ENCODE measurements at places on chromosomes 2 and 18.

DNA sequence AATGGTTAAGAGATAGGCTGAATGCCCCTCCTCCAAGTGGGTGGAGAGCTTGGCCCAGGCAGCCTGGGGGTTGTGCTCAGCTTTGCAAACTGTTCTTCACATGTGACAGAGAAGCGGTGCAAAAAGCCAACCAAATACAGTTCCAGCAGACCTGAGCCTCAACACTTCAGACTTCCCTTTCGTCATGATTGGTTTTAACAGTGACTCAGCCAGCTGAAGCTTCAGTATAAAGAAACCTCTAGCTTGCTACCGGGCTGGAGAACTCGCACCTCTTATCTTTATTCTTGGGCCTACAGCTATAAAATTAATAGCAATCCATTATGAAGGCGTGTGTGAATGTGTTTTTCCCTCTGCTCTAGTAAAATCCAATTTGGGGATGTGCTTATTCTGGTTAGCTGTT lies 20.0 kb downstream of the SETBP1 start:
- peak; percentile 57 for DNase-seq

GRCh38 chr2:77629539-77629938 lies 107.4 kb upstream of the LRRTM4 start:
- no peak for DNase-seq

DNA sequence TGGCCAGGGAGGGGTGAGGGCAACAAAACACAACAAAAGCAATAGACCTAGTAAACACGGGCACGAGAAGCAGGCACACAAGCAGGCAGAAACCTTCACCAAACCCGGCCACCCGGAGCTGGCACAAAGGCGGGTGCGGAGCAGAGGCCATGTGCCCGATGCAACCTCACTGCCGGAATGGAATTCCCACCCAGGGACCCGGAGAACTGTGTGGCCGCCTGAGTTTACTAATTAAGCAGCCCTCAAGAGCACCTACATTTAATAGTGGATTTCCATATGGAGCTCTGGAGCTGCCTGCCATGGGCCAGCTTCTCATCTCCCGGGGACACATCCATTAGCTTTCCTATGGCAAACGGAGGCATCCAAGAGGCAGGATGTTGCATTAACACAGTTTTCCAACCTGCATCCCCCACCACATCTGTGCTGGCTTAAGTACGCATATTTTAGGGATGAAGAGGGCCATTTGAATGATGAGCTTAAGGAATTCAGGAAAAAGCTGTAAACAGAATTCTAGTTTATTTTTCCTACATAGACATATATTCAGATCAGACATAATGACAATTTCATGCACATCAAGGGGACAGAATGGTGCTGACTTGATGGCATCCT lies 104.5 kb upstream of the SMIM21 start:
- DNase-seq, result no peak

- no peak for DNase-seq
Measured at GRCh38 chr2:236161531-236161930, 6.7 kb downstream of the GBX2 start.

DNA sequence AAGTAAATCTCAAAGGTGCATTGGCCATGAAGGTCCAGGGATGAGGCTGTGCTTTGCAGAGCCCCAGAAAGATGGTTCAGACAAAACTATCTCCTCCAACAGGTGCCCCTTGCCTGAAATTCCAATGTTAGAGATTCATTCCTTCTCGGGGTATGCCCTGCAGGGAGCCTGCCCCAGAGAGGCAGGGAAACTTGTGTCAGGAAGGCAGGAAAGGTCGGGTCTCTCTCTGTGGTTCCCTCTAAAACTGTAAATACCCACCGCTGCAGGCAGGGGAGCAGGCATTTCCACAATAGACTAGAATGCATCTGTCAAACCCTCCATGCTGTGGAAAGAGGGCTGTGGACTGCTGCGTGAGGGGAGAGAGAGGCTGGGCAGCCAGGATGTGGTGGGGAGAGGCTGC lies 207.8 kb upstream of the SMAD2 start:
- no peak for DNase-seq

DNA sequence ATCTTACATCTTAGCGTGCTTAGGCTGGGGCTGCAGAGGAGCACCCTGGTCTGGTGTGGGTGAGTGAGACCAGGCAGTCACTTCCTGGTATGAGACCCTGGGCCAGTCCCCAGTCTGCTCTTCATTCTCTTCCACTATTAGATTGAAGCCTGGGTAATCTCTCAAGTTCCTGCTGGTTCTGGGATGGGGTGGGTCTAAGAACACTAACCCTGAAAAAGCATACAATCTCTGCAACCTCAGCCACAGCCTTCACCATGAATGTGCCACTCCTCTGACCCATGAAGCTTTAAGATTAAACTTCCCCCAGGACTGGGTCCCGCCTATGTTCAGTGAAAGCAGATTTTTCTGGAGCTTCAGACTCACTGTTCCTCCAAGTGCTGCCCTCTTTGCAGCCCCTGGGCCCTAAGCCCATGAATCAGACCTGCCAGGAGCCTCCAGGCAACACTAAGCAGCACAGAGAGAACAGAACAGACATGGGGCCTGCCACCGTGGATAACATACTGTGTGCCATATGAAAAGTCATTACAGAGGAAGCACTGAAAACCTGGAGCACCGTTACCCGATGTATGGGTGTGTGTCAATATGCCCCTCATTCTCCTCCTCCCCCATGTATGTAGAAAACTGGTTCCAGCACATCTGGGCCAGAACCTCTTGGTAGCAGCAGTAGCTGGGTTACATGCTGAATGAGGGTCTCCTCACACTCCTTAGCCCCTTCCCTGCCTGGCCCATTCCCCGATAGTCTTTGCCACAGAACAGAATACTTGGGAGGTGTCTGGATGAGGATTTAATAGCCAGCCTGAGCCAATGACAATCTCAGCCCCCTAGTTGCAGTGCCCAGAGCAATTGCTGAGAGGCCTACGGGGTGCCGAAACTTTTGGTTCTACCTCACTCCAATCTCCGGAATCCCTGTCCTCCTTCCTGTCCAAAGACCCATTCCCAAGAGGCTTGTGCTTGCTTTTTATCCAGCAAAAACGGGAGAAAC lies 2.7 kb upstream of the SIX2 start:
- no peak for DNase-seq

- no peak for DNase-seq
Measured at GRCh38 chr2:20637147-20637546, 13.8 kb downstream of the HS1BP3 start.

GRCh38 chr2:214139630-214140284 lies 271.1 kb upstream of the VWC2L start:
- DNase-seq, result no peak

DNA sequence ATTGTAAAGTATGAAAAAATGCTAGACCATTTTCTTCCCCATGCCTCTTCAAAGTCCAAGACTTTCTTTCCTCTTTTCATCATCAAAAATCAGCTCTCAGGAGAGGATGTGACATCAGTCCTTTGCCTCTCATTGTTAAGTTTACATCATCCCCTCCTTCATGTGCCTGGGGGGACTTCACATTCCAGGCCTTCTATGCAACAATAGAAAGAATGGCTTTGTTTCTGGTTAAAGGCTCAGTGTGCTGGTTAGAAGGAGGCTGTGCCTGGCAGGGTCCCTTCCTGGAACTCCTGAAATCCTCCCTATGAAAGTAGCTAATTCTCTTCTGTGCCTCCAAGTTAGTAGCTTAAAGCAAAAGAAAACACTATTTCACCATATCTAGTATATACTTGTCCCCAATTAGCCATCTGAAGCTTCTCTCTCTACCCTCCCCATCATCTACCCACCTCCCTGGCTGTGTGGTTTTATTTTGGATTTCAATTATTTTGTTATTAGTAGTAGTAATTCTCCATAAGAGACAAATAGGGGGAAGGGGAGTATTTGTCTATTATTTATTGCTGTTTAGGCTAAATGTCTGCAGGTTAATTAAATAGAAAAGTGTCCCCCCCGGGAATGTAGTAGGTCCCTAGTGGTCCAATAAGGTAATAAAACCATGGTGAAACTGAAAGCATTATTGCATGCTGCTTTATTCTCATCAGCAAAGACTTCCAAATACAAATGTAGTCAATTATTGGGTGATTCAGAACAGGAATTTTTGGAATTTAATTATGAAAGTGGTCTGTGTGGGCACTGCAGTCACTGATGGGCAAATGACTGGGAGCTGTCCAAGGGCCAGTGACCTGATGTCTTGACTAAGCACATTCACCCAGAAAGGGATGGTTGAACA lies 69.0 kb downstream of the CPO start:
- DNase-seq, result no peak

GRCh38 chr2:100880730-100881129 lies 60.8 kb downstream of the NPAS2 start:
- no peak for DNase-seq

- peak; percentile 77 for DNase-seq
Measured at GRCh38 chr2:39059366-39059952, 61.4 kb downstream of the SOS1 start.

- DNase-seq, result peak; percentile 62
Measured at GRCh38 chr2:60806988-60807681, 51.1 kb downstream of the PAPOLG start.

DNA sequence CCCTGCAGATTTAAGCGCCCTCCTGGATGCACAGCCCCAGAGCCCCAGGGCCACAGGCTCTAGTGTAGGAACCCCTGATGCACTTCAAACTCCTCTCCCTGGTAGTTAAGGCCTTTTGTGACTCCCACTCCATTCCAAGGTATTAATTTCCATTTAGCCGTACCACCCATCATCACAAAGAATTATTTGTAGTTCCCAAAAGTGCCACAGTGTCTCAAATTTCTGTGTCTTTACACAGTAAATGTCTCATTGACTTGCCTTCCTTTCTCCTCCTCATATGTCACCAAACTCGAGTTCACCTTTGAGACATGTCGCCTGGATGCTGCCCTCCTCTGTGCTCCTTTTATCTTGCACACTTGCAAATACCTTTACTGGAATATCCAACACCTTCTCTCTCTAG lies 25.9 kb downstream of the PECR start:
- no peak for DNase-seq

GRCh38 chr2:189248141-189248540 lies 68.6 kb upstream of the COL5A2 start:
- DNase-seq, result no peak

- DNase-seq, result no peak
Measured at GRCh38 chr2:178317811-178318210, 123.5 kb downstream of the OSBPL6 start.

GRCh38 chr18:45628979-45629958 lies 14.0 kb downstream of the SLC14A2 start:
- no peak for DNase-seq

DNA sequence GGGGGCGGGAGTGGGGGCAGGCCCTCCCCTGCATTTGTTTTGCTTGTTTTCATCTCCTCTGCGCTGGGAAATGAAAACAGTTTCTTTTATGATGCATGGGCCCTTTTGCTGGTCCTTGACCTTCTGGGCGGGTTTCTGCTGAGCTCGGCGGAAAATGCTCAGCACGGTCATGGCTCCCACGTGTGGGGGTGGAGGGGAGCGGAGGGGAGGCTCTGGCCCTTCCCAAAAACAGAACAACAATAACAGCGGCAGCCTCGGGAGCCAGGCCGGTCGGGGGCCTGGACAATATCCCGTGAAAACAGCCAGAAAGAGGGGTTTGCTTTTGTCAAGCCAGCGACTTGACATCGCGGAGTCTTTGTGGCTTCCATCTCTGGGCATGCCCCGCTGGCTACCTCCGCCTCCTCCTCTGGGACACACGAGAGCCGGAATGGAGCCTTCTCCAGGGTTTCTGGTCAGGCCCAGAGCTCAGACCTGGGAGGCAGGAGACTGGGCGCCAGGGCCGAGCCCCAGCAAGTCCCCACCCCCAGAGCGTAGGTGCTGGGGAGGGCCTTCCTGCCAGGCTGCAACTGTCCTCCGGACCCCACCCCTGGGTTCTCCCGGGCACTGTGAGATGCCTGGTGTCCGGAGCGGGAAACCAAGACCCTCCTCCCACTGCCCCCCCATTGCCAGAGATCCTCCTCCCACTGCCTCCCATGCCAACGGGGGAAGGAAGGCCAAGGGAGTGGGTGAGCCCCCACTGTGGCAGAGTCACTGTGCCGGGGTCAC lies 35.9 kb upstream of the SNED1 start:
- no peak for DNase-seq

- no peak for DNase-seq
Measured at GRCh38 chr18:7635948-7636347, 68.8 kb downstream of the PTPRM start.

DNA sequence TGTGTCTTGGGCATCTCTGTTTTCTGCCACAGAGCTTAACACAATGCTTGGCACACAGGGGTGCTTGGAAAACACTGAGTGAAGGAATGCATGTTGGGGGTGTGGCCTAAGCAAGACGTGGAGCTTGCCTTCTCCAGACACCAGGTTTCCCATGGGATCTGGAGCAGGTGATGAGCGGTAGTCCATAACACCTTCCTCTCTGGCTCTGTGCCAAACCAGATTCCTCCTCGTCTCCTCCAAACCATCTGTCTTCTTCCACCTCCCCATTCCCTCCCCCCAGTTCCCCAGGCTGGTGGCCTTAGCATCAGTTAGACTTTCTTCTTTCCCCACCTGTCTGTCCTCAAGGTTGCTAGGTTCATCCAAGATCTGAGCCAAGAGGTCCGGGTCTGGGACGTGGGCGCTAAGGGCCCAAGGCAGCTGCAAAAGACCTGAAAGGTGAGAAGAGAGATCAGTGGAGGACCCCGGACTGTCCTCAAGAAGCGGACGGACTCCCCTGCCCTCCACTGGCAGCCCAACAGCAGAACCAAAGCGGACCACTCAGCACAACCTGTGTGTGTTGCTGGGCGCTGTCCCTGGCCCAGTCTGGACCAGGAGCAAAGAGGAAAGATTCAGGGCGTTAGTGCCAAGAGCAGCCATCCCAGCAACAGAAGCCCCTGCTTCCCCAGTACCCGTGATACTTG lies 1.2 kb upstream of the ITM2C start:
- no peak for DNase-seq

- DNase-seq, result no peak
Measured at GRCh38 chr2:51413726-51414125, 381.8 kb upstream of the NRXN1 start.

- no peak for DNase-seq
Measured at GRCh38 chr2:71864085-71864484, 283.6 kb downstream of the CYP26B1 start.
